ENCODE measurements at places on chromosomes 3 and 15.

GRCh38 chr3:90007778-90008499 is 900.5 kb downstream of the EPHA3 start:
- no peaks in the 10 kb centered on the region for H3K36me3 ChIP-seq
- peaks cover 33% of the 10 kb centered on the region for H3K4me1 ChIP-seq
- H3K27ac ChIP-seq: no peak overlapping the region
- H3K4me3 ChIP-seq: no peak overlapping the region

DNA sequence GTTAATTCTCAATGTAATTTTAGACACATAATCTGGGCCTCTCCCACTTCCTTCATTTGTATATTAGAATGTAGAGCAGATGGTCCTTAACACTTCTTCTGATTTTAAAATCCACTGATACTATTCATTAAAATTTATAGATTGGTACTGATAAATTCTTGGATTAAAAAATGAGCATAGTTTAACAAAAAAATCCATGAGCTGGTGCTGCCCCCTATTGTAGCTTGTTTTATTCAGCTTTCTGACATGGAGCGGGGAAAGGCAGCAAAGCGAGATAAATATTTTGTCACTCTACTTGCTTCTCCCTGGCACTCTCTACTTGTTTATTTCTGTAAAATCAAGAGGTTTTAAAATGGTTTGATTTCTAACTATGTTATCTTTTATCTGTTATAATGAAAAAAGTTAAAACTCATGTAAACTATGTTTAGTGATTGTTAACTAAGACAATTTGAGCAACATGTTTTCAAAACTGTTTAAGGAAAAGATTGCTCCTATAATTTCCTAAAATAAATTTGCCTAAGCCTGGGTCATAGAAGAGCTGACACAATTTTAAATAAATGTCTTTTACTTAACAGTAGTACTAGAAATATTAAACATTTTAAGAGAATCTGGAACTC is 26.5 kb upstream of the PLOD2 start:
- H3K27ac ChIP-seq: no peak overlapping the region
- peaks cover 14% of the 10 kb centered on the region for H3K4me1 ChIP-seq
- no peaks in the 10 kb centered on the region for H3K36me3 ChIP-seq
- DNase-seq: no peak

GRCh38 chr3:159859424-159859823 is 129.2 kb upstream of the IL12A start:
- H3K27me3 ChIP-seq: no peaks in the 10 kb centered on the region
- H3K4me3 ChIP-seq: no peak overlapping the region
- peak; percentile 37 for DNase-seq
- no peaks in the 10 kb centered on the region for H3K36me3 ChIP-seq
- no peak overlapping the region for H3K27ac ChIP-seq
- H3K4me1 ChIP-seq: peaks cover 97% of the 10 kb centered on the region

DNA sequence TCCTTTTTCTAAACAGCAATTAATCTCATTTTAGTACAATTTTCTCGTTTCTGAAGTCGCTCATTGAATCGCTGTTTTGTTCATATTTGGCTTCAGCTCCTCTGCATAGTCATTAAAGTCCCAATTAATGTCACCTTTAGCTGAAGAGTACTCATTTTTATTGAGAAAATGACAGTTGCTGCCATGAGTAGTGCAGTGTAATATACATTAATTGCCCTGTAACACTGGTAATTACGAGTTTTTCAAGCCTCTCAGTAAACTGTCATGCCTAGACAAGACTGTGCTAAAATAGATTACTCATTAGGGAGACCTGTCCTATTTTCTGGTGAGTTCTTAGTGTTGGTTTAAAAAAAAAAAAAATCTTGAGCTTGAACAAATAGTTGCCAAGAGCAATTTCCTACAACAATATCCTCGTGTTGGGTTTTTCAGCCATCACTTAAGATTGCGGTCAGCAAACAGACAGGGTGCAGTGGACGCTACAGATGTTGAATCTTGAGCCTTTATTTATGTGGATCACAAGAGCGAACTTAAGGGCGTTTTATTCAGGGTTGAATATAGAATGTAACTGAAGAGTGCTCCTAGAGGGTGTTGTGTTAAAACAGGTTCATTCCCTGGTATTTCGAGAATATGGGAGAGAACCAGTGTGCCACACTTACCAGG is 176.0 kb downstream of the CDIN1 start:
- no peaks in the 10 kb centered on the region for H3K36me3 ChIP-seq
- H3K27ac ChIP-seq: no peak overlapping the region
- H3K4me3 ChIP-seq: no peak overlapping the region

- no peak overlapping the region for H3K27ac ChIP-seq
- no peaks in the 10 kb centered on the region for H3K27me3 ChIP-seq
- no peak overlapping the region for H3K4me3 ChIP-seq
These were observed 274.6 kb upstream of the TBL1XR1 start for GRCh38 chr3:177471733-177472480.

- peak overlapping the region; percentile 68 for H3K27ac ChIP-seq
- H3K27me3 ChIP-seq: no peaks in the 10 kb centered on the region
- no peak overlapping the region for H3K4me3 ChIP-seq
These were observed 37.9 kb downstream of the GOLGA6A start for GRCh38 chr15:74044267-74045110.

GRCh38 chr15:72847033-72847432 is 63.5 kb upstream of the ADPGK start:
- H3K27me3 ChIP-seq: no peaks in the 10 kb centered on the region
- no peak overlapping the region for H3K27ac ChIP-seq
- no peaks in the 10 kb centered on the region for H3K4me1 ChIP-seq
- H3K4me3 ChIP-seq: no peak overlapping the region
- DNase-seq: no peak

DNA sequence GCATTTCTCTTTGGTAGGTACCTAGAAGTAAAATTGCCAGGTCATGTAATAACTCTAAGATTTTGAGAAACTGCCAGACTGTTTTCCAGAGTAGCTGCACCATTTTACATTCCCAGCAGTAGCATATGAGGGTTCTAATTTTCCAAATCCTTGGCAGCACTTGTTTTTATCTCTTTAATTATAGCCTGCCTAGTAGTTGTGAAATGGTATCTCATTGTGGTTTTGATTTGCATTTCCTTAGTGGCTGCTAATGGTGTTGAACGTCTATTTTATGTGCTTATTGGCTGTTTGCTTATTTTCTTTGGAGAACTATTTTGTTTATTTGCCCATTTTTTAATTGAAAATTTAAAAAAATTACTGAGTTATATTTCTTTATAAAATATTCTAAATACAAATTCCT is 117.9 kb downstream of the TCF12 start:
- H3K27ac ChIP-seq: no peak overlapping the region
- no peak for DNase-seq
- no peaks in the 10 kb centered on the region for H3K27me3 ChIP-seq
- no peaks in the 10 kb centered on the region for H3K36me3 ChIP-seq

- H3K27me3 ChIP-seq: no peaks in the 10 kb centered on the region
- DNase-seq: no peak
- no peaks in the 10 kb centered on the region for H3K36me3 ChIP-seq
- H3K27ac ChIP-seq: no peak overlapping the region
- no peak overlapping the region for H3K4me3 ChIP-seq
These were observed 29.4 kb upstream of the ADCY5 start for GRCh38 chr3:123478314-123478713.

GRCh38 chr15:82845686-82846085 is 36.3 kb downstream of the WHAMM start:
- no peak overlapping the region for H3K4me3 ChIP-seq
- no peak for DNase-seq
- peaks cover 11% of the 10 kb centered on the region for H3K36me3 ChIP-seq

DNA sequence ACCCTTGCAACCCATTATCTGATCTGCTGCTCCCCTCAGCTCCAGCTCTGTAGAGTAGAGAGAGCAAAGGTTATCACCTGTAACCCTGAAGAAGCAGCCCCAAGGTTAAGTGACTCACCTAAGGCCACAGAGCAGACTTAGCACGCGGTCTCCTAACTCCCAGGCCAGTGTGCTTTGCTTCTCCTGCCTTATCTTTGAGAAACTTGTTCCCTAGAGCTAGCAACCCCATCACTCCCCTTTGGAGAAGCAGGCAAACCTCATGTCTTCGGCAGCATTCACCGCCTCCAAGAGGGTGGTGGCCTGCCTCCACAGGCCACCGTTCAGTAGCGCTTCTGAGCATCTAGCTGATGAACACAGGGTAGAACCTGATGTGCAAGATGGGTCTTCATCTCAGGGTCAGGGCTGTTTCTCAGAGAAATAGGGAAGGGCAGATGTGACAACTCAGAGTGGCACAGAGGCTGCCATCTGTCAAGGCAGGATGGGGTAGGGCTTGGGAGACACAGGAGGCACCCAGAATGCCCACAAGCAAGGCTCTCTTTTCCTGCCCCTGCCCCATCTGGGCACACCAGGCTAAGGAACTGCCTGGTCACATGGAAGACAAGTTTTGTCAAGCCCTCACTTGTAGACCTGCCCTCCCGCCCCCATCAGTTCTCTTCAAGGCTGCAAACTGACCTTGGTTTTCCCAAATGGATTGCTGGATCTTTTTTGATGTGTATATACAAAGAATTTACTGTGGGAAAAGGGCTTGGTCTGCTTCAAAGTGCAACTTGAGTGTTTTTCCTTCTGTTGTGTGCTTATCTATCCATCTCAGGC is 34.9 kb upstream of the CLK3 start:
- H3K4me3 ChIP-seq: no peak overlapping the region
- no peaks in the 10 kb centered on the region for H3K4me1 ChIP-seq
- H3K36me3 ChIP-seq: peaks cover 14% of the 10 kb centered on the region
- no peak for DNase-seq

GRCh38 chr3:138184994-138185393 is 2.1 kb upstream of the ARMC8 start:
- peaks cover 23% of the 10 kb centered on the region for H3K4me1 ChIP-seq
- no peaks in the 10 kb centered on the region for H3K36me3 ChIP-seq
- H3K27ac ChIP-seq: no peak overlapping the region
- DNase-seq: no peak
- no peaks in the 10 kb centered on the region for H3K27me3 ChIP-seq

- no peak for DNase-seq
- H3K27ac ChIP-seq: no peak overlapping the region
- H3K4me3 ChIP-seq: no peak overlapping the region
- H3K27me3 ChIP-seq: no peaks in the 10 kb centered on the region
- H3K36me3 ChIP-seq: no peaks in the 10 kb centered on the region
- H3K4me1 ChIP-seq: no peaks in the 10 kb centered on the region
These were observed 567.7 kb downstream of the NAALADL2 start for GRCh38 chr3:175426805-175427204.

DNA sequence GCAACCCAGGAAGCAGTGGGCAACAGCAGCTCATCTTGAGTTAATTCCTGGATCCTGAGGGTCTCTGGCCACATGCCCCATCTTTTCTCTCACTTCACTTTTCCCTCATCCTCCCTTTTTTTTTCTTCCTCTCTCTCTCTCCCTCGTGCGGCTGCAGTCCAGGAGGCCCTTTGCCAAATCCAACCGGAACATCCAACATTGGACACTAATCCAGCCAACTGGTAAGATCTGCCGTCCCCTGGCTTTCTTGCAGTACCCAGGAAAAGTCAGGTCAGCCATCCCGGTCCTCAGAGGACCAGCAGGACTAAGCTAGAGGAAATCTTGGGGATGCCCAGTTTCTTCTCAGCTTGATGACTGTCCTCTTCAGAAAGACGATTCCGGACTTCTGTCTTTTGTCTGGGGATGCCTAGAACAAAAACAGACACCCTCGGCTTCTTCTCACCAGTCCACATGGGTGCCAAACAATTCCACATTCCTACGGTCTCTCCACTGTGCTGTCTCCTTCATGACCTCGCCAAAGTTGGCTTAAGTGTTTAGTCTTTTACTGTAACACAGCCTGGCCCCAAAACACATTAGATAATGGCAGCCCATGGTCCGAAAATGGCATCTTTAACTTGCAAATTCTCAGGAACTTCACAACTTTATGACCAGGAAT is 115.6 kb downstream of the GSK3B start:
- H3K4me3 ChIP-seq: no peak overlapping the region
- H3K4me1 ChIP-seq: peaks cover 4% of the 10 kb centered on the region
- H3K27me3 ChIP-seq: no peaks in the 10 kb centered on the region
- peaks cover 4% of the 10 kb centered on the region for H3K36me3 ChIP-seq
- no peak overlapping the region for H3K27ac ChIP-seq

DNA sequence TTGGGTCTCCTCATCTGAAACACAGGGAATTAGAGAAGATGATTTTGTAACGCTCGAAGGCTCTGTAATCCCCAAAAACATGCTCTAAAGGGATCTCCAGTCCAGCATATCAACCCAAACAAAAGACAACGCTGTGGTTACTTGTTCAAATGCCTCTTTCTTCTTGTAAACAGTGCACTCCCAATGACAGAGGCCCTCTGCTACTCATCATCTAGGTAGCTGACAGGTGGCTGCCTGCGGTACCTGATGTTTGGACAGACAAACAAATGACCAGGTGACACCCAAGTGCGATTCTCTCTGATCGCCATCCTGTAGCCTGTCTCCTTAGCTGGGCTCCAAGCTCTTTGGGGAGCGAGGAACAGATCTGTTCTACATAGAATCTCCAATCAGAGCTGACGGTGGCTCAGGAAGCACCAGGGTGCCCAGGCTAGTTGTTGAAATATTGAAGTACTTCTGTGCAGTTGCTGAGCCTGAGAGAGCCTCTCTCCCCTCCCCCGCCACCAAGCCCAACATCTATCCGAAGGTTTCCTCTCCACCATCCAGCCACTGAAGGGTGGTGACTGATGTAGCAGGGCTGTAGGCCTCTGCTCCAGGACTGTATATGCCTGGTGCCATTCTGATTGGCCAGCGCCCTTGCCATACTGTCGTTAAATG is 238.7 kb downstream of the XXYLT1 start:
- no peaks in the 10 kb centered on the region for H3K27me3 ChIP-seq
- H3K4me1 ChIP-seq: no peaks in the 10 kb centered on the region

DNA sequence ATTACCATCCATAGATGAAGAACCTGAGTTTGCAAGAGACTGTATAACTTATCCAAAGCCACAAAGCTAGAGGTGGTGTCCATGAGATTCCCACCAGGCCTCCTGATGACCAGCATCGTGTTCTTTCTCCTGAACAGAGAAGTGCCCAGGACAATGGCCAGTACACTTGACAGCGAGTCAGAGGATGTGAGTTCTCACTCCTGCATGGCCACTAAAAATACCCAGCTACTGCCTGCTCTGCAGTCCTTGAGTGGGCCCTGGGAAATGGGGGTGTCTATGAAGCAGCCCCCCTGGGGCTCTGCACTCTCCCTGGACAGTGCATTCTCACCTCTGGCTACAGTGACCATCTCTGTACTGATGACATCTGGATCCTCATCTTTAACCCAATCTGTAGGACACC is 201.2 kb downstream of the RPLP1 start:
- H3K4me3 ChIP-seq: no peak overlapping the region
- H3K4me1 ChIP-seq: no peaks in the 10 kb centered on the region
- H3K36me3 ChIP-seq: no peaks in the 10 kb centered on the region
- DNase-seq: no peak
- no peak overlapping the region for H3K27ac ChIP-seq

GRCh38 chr15:63597821-63598220 is 634 bp downstream of the FBXL22 start:
- H3K4me1 ChIP-seq: peaks cover 78% of the 10 kb centered on the region
- H3K4me3 ChIP-seq: peak overlapping the region; percentile 77
- DNase-seq: peak; percentile 80
- no peaks in the 10 kb centered on the region for H3K36me3 ChIP-seq
